ENCODE measurements at places on chromosomes 13 and 19.

DNA sequence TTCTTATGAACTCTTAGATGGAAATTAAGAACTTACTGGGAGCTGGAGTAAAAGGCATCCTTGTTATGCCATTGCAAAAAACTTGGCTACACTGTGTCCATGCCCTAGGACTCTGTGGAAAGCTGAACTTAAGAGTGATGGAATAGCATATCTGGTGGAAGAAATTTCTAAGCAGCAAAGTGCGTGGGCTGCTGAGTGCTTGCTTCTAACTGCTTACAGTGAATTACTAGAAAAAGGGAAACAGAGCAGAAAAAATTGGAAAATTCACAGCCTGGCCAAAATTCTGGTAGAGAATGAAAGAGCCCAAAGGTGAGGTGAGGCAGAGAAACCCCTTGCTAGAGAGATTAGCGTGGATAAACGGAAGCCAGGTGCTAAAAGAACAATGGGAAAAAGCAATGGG is 44.3 kb downstream of the ALOX5AP start:
- no peak for DNase-seq

- DNase-seq: no peak
Observed at GRCh38 chr13:59352600-59352999, 811.1 kb downstream of the DIAPH3 start.

DNA sequence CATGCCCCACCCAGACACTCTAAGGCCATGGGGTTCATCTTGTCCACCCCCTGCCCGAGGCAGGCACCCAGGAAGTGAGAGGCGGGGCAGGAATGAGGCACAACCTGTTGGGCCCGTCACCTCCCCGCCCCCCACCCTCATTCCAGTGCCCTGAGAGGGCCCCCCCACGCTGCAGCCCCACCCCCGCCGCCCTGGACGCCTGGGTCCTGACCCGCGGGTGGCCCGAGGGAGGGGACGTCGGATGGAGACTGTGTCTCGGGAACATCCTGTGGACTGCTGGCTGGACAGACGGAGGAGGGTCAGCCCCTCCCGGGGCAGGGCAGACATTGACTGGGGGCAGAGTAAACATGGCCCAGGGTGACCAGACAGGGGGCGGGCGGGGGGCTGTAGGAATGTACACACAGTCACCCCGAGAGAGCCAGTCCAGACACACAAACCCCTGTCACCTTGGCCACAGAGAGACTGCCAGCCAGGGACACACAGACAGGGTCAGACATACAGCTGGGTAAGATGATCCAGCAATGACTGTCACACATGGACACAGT is 7.4 kb upstream of the JUNB start:
- DNase-seq: no peak

- DNase-seq: peak; percentile 79
Observed at GRCh38 chr13:46552889-46553520, at the start of gene LRCH1. LRCH1 (plus strand) TSS chr13:46553170; CDS start chr13:46553397, 227 bp downstream.

GRCh38 chr19:10288662-10289166 is 1.0 kb upstream of the ICAM5 start:
- DNase-seq: no peak

- no peak for DNase-seq
Observed at GRCh38 chr13:97696921-97697320, 256.6 kb upstream of the IPO5 start.

GRCh38 chr13:46685006-46685730 is 111.8 kb downstream of the ESD start:
- no peak for DNase-seq

DNA sequence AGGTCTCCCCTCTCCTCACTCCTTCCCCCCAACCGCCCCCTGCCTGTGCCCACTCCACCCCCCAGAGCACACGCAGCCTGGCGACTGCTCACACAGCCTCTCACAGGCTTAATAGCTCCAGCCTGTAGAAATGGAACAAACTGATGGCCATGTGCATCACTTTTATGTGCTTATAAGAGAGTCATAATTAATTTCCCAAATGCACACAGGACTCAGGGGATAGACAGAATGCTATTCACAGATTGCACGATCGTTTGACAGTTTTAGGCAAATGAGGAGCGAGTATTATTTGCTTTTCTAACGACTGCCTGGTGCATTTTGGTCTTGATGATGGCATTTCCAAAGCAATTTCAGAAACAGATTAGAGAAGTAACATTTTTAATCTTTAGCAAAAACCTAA is 97.7 kb upstream of the VSTM2B start:
- no peak for DNase-seq

- DNase-seq: no peak
Observed at GRCh38 chr13:103255587-103256301, 189.5 kb upstream of the SLC10A2 start.

DNA sequence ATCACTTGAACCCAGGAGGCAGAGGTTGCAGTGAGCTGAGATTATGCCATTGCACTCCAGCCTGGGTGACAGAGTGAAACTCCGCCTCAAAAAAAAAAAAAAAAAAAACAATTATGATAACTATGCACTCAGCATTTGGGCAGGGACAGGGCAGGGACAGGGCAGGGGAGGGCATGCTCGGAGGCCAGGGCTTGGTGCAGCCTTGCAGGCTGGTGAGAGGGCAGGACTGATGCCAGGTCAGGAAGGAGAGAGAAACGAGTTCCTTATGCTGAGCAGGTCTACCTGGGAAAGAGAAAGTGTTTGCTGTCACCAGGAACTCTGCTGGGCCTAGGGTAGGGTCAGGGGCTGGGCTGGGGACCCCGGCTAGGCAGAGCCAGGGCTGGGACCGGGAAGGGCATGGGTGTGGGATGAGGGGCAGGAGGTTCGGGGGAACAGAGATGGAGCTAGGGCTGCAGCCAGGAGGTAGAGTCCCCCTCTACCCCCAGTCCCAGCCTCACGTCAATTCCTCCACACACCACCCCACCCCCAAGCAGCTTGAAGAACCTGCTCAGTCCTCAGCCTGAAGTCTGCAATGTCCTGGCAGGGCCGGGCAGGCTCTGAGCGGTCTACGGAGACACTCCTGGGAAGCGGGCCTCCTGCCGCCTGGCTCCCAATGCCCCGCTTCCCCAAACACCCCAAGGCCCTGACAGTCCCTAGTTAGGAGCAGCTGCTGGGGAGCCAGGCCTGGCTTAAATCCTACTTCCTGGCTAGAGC is 2.8 kb downstream of the FXYD3 start:
- DNase-seq: no peak

DNA sequence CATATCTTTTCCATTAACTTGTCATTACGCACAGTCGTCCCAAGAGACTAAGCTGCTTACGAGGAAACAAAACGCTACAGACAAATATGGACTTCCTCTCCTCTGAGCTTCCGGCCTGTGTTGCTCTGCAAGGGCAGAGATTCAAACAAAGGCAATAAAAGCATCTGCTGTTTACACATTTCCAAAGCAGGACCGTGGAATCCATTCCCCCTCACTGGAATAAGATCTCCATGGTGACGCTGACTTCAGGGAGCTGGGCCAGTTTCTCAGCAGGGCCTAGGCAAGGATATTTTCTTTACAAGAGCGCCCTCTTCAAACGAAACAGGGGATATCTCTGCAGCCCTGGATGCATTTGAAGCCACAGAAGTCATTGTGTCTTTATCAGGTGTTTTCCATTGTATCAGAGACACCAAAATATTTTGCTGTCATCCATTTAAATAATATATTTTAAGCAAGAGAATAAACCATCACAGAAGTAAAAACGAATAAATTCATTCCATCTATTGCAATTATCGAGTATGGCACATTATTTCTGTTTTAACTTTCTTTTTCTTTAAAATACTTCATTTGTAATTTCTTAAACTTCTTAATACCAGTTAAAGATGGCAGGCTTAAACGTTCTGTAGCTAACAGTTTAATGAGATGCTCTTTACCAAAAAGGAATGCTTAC is 177.5 kb downstream of the DCLK1 start:
- DNase-seq: no peak

GRCh38 chr13:30759748-30760147 is 24.4 kb downstream of the ALOX5AP start:
- DNase-seq: no peak

DNA sequence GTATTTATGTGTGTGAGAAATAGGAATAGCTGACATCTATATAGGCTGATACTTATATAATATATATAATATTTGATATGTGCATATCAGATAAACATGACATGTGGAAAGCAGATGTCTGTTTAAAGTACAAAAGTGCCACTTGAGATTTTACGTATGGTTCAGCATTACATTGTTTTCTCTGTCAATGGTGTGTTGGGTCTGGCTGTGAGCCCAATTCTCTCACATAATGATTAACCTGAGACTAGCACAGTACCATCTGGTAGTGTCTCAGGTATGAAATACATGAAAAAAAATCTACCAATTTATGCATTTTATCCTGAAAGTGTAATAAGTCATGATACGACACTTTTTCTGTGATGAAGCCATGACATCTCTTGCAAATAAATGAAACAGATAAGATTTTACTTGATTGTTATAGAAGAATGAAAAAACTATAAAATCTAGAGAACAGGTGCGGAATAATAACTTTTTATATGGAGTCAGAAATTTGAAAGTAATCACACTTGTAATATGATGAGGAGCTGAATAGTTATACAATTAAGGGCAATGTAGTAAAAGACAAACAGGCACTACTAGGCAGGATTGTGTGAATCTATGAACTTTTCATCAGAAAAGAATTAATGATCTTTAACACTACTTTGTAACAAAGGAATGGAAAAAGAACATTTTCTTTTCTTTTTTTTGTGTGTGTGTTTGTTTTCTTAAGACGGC is 1405.0 kb downstream of the OLFM4 start:
- no peak for DNase-seq

DNA sequence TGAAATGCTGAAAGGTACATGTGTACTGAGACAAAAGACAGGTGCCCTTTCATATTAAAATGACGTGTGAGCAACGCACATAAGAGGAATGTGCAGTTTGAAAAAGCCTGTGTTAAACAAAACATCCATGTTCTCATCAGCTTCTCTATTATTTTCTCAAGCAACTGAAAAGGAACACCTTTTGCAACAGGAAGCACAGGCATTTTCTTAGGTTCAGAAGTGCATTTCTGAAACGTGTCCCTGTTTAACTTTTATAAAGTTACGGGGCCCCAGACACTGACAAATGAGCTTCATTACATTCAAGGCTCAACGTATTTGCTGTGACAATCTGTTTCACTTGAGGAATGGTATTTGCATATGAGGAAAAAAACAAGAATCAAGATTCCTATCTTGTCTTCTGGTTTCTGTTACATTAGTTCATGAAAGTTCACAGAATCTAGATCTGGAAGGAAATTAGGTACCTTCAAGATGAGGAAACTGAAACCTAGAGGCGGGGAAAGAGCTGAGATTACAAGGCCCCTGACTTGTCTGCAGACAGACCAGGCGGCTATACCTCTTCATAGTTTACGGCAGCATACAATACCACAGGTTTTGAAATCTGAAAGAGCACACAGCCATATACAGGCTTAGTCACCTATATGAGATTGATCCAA is 431.7 kb downstream of the KLF12 start:
- DNase-seq: peak; percentile 13

- no peak for DNase-seq
Observed at GRCh38 chr13:101767131-101767530, 314.7 kb downstream of the ITGBL1 start.

GRCh38 chr13:35767256-35767976 is 290.9 kb upstream of the MAB21L1 start:
- DNase-seq: no peak

DNA sequence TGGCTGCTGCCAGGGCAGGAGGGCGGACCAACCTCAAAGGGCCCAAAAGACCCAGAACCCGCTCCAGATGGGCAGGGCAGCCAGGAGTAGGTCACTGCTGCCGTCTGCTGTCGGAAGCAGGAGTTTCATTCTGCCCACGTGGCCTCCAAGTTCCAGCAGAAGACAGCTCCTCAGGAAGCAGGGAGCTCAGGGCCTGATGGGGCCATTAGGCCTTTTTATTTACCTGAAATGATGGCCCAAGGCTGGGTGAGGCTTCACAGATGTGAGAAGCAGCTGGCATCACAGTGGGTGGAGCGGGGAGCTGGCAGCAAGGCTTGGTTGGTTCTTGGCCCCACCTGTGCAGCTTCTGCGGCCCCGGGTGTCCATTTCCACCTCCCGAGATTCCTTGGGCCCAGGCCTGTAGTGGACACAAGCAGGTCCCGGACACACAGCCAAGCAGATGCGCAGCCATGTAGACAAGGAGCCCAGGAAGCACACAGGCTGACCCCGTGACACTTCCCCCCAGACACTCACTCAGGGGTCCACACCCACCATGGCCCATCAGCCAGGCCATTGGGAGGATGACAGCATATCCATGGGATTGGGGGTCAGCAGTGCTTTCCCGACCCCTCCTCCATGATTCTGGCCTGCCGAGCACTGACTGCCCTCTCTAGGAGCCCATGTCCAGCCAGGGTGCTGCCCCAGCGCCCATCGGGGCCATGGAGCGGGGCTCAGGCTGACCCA is 26.4 kb downstream of the C13orf46 start:
- no peak for DNase-seq

DNA sequence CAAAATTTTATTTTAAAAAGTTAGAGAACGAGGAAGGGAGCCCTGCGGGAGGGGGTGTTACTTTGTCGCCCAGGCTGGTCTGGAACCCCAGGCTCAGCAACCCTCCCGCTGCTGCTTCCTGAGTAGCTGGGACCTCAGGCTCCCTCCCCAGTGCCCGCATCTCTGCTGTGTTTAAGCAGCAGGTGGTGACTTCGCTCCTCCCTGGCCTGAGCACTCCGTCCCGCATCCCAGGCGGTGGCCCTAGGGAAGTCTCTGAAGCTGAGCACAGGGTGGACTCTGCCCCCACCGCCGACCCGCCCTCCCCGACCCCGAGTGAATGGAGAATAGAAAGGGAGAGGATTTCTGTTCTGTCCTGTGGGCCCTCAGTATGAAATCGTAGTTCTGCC is 30.5 kb downstream of the ZNF701 start:
- no peak for DNase-seq

DNA sequence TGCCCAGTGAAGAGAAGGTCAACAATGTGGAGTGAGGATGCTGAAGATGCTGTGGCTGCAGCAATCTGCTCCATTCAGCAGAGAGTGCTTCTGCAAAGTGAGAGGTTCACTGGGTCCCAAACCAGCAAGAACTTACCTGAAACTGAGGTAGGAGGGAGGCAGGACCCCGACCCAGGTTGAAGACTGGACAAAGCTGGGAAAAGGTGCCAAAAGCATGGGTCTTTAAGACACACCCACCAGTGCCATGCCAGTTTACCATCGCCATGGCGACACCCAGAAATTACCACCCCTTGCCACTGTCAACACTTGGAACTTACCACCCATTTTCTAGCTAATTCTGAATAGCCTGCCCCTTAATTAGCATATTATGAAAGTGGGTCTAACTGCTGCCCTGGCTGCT is 70.7 kb downstream of the RGCC start:
- DNase-seq: no peak

DNA sequence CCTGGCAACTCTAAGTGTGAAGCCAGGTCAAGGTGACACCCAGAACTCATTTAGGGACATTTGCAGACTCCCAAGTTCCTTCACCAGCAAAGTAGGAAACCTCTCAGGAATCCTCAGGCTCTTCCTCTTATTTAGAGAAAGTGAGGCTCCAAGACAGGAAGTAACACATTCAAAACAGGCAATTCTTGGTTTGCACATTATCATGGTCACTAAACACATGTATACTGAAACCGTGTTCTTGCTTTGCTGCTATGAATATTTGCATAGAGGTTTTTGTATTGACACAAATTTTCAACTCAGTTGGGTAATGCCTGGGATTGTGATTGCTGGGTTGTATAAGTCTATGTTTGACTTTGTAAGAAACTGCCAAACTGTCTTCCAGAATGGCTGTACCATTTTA is 13.2 kb upstream of the URI1 start:
- DNase-seq: no peak
